ENCODE measurements at places on chromosomes 12 and 14.

- no peak for DNase-seq
Observed at GRCh38 chr12:116213885-116214527, 63.5 kb downstream of the MED13L start.

DNA sequence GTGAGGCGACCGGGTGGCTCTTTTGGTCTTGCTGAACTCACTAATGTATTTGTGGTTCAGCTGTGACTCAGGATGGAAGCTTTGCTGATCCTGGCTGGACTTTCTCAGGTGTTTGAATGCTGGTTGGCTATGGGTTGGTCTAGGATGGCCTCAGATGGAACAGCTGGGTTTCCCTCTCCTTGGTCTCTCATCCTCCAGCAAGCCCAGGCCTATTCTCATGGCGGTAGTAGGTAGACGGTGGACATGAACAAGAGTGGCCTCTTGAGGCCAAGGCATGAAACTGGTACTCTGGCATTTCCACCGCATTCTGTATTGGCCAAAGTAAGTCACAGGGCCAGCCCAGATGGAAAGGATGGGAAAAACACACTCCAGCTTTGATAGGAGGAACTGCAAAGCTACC is 11.8 kb upstream of the POLR3B start:
- DNase-seq, result peak; percentile 26

DNA sequence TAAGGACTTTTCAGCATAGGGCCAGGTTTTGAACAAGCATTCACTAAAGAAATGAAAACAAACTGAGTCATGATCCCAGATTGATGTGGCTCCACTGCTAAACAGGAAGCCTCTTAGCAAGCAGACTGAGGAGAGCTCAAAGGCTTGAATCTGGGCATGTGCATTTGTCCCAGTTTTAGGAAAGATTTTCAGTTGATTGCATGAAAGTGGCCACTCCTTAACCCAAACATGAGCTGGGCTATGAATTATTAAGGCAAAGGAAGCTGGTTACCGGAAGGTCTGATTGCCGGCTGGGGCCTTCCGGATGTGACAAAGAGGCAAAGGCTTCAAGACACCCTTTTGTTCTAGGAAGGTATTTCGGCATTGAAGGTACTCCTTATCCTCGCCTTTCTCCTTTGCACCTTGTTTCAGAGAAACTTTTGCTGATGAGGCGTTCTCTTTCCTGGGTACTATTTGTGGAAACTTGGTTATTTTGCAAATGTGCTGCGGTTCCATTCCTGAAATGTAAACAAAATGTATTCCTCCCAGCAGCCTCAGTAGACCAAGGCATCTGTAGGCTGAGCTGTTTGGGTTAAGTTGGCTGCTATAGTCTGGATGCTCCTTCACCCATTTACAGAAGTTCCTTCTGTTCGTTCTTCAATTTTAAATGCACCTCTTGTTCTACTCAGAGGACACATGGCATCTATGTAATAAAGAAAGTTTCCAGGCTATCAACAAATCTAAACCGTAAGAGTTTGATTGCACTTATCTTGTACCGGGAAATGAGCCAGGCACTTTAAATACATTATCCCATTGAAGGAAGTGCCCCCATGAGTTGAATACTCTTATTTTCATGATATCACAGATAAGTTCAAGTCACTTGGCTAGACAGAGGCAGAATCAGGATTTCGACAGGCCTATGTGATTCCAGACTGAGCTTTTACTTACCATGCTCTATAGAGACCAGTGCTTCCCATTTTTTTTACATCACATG is 115.6 kb upstream of the METAP2 start:
- no peak for DNase-seq

- DNase-seq, result no peak
Observed at GRCh38 chr14:53367644-53368026, 214.5 kb upstream of the DDHD1 start.

GRCh38 chr12:83172866-83173649 is 486.4 kb downstream of the TMTC2 start:
- DNase-seq, result no peak
